ENCODE measurements at places on chromosomes 6 and 20. TPM values are rescaled to one million over a fixed set of nuclear protein-coding genes. Genes with fewer than 3 reads are reported as not detected.

The SLC35F1 gene
- total RNA-seq = 80.4 TPM

The ADGRG6 gene
- 19.4 TPM for total RNA-seq

The CDSN gene
- total RNA-seq = not detected

The AVP gene
- not detected for total RNA-seq

The PRR18 gene
- 0.25 TPM for total RNA-seq

The NTSR1 gene
- 5.7 TPM for total RNA-seq

The ZSCAN23 gene
- total RNA-seq = 10.8 TPM

The OR2W1 gene
- not detected for total RNA-seq

The RBM24 gene
- 26.1 TPM for total RNA-seq

The MAP3K4 gene
- total RNA-seq = 31.2 TPM

The BMP6 gene
- total RNA-seq = 3.4 TPM

The RALGAPA2 gene
- total RNA-seq = 48.2 TPM

The SNX5 gene
- 56.1 TPM for total RNA-seq

The EFCAB8 gene
- total RNA-seq = not detected

The SLC17A3 gene
- total RNA-seq = not detected

The GNAS-AS1 gene
- total RNA-seq = 0.49 TPM

The NMBR gene
- total RNA-seq = 4.7 TPM

The POM121L2 gene
- not detected for total RNA-seq

The KIF25 gene
- total RNA-seq = 0.25 TPM

The BPIFB3 gene
- not detected for total RNA-seq

The LAMA4 gene
- total RNA-seq = 19.7 TPM

The CLPSL2 gene
- total RNA-seq = not detected

The PNPLA1 gene
- 0.25 TPM for total RNA-seq

The NRSN1 gene
- 28.8 TPM for total RNA-seq

The CLVS2 gene
- 43.3 TPM for total RNA-seq

The BCL2L1 gene
- total RNA-seq = 42.5 TPM

The FAM83C gene
- total RNA-seq = not detected

The PAK5 gene
- 36.1 TPM for total RNA-seq

The IL17F gene
- 0.25 TPM for total RNA-seq

The SLC22A2 gene
- total RNA-seq = 0.74 TPM

The MAPK13 gene
- total RNA-seq = 1.2 TPM

The CNR1 gene
- 265 TPM for total RNA-seq

The BAK1 gene
- total RNA-seq = 2.7 TPM

The CALHM6 gene
- 3.9 TPM for total RNA-seq

The SLC17A4 gene
- under 0.01 TPM for total RNA-seq

The FOXC1 gene
- total RNA-seq = 6.9 TPM

The TRIM38 gene
- total RNA-seq = 0.49 TPM

The VPS16 gene
- 48.9 TPM for total RNA-seq
